Activated CD8-positive, alpha-beta T cell treated with anti-CD3 and anti-CD28 coated beads, Interleukin-2, amount 10 ng/mL, durations not matched to agents 7 days and 5 days (primary cell): ENCODE measurements at places on chromosomes 7 and 10.

- no peak for DNase-seq
Observed at GRCh38 chr10:130500261-130501000, 364.2 kb downstream of the GLRX3 start.

- DNase-seq = no peak
Observed at GRCh38 chr10:43181146-43181545, 42.9 kb downstream of the CSGALNACT2 start.

DNA sequence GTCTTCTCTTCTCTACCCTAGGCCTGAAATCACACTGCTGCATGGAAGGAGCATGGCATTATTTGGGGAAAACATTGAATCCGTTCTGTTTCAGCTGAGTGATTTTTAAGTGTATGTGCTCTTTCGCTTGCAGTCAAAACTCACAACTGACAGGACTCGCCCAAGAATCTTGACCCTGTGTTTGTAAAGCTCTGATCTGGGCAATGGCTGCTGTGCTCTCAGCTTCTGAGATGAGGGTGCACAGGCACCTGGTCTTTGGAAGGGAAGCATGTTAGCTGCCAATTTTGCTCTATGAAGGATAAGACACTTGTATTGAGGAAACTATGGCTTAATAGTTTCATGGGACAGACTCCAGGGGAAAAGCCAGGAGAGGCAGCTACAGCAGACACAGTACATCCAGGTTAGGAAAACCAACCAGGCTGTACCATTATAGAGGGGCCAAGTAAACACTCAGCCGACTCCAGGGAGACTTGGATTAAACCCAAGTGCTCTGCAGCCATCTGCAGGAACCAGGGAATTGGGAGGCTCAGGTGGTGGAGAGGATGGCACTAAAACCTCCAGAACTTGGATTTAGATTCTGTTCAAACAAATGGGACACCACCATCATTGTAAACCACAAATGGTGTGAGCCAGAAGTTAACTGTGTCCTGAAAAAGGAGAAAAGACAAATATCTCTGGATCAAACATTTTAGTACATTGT is 43.3 kb downstream of the LYZL1 start:
- no peak for DNase-seq

- peak; percentile 65 for DNase-seq
Observed at GRCh38 chr10:46106410-46107255, 60.6 kb upstream of the MSMB start.

GRCh38 chr7:36810032-36810431 is 85.7 kb upstream of the AOAH start:
- DNase-seq = no peak
